ENCODE measurements at places on chromosomes 1 and 21.

- DNase-seq, result no peak
These were observed 34.8 kb upstream of the C1QA start for GRCh38 chr1:22601610-22602009.

GRCh38 chr1:110604586-110605148 is 1.5 kb downstream of the KCNA2 start:
- no peak for DNase-seq

DNA sequence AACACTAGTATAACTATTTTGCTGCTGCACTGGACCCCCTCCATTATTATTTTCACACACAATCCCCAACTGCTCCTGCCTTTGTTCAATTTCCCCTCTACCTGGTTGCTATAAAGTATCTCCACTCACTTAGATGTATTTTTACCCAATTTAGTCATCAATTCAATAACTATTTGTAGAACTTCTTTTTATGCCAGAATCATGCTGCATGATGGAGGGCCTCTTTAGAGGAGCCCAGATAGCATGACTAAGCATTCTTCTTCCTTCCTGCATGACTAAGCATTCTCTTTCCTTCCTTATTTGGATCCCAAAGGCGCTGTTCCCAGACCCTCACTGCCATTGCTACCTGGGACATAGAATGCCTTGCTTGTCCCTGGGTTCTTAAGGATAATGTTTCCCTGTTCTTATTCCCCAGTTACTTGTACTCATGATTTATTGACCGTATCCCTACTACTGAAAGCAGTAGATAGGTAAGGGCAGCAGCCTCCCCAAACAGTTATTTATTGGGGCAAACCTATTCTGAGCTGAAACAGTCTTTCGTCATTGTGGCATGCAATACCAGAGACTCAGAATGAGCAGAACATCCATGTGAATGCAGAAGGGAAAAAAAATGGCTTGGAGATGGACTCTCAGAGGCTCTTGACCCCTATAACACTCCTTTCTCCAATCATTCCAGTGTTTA is 89.3 kb upstream of the AKT3 start:
- DNase-seq, result no peak

DNA sequence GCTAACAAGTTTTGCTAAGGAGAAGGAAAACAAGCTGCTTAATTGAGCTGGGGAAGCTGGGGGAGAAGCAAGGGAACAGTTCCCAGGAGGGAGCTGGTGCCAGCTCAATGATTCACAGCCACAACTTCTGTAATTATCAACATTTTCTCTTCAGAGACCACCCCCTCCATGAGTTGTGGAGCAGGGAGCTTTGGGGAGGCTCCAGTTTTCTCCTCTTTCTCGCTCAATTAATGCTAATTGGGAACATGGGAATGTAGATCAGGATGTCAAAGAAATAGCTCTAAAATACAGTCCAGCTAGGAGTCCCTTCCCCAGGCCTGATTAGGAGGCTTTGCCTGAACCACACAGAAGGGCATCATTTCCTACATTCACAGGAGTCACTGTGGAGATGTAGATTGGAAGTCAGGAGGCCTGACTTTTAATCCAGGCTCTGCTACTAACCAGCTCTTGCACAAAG is 12.1 kb upstream of the MNDA start:
- no peak for DNase-seq

DNA sequence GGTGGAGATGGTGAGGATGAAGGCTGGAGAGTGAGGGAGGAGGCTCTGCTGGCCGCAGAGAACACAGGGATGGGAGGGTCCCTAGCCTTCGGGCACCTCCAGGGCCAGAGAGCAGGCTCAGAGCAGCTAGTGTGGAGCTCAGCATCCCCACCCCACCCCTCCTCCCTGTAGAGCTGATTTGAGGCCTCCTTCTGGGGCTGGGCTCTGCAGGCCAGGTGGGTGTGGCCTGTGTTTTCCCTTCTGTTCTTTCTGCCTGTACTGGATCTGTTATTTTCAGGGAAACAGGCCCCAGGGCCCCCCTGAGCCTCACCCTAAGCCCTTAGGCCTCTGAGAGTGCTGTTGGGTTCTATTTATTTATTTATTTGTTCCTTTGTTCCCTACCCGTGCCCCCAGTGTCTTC is 44.8 kb downstream of the TMCC2 start:
- DNase-seq, result no peak

DNA sequence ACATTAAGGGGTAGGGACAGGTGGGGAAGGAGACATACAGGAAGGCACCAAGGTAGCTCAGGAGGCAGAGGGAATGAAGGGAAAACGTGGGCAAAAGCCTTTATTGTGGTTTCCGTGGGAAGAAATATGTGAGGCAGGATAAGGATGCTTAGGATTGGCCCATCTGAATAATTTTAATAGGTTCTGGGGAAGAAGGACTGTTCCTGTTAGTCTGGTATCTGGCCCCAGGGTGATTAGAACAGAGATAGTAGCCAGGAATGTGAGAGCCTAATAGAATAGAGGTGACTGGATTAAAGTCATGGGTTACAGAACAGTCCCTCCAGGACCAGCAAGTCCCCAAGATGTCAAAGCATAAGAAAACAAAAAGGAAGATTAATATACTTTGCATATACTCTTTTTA is 545.2 kb upstream of the CAMK1G start:
- no peak for DNase-seq

DNA sequence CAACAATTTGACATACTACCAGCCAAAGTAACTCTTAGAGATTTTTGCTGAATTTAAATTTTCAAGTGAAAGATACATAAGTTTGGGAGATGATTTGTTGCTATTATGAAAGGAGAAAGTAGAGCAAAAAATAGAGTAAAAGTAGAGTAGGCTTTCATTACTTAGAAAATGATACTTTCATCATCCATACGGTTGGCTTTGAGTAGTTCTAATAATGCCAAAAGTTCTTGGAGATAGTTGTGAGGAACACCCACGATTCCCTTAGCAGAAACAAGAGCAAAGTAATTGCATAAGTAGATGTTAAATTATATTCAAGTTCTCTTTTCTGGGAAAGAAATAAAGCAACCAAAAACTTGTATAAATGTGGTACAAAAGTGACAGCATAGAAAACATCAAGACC is 95.0 kb upstream of the VAV3 start:
- DNase-seq, result no peak

GRCh38 chr1:213414911-213415310 is 363.9 kb downstream of the RPS6KC1 start:
- no peak for DNase-seq

GRCh38 chr1:204929487-204930154 is 59.0 kb downstream of the NFASC start:
- DNase-seq, result no peak
